C1 segment of cervical spinal cord (tissue), 14 donors: ENCODE measurements at places on chromosomes 16 and 17.

- peak; percentile 37 for DNase-seq
Measured at GRCh38 chr17:57257895-57258851, 1.9 kb downstream of the MSI2 start.

- no peak for DNase-seq
Measured at GRCh38 chr16:48907906-48908634, 298.1 kb upstream of the N4BP1 start.

- no peak for DNase-seq
Measured at GRCh38 chr17:63842173-63842539, 329 bp downstream of the SMARCD2 start.

DNA sequence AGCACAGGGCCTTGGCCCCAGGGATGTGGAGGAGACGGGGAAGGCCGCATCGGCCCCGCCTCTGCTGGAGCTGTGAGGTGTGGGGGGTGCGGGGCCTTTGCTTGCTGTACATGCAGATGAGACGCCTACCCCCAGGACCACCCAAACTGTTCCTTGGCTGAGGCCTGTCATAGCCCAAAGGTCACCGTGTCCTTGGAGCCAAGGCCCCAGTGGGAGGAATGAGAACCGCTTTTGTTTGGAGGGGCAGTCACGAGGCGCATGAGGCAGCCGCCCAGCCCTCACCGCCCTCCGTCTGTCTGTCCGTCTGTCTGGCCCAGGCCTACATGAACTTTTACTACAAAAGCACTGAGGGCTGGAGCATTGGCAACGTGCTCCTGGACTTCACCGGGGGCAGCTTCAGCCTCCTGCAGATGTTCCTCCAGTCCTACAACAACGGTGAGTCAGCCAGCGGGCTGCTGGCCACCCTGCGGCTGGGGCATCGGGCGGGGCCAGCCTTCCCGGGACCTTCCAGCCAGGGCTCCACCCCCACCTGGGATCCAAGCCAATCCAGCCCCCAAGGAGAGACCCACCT is 8.8 kb downstream of the TAX1BP3 start:
- DNase-seq: no peak

DNA sequence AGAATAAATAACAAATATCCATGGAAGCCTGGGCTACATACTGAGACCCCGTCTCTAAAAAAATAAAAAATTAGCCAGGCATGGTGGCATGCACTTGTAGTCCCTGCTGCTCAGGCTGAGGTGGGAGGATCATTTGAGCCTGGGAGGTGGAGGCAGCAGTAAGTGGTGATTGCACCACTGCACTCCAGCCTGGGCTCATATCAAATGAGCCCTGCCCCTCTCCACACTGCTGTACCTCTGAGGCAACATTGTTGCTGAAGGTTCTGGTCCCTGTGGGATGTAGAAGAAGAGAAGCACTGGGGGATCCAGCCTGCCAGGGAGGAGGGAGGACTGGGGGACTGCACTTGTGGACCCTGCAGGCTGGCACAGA is 11.4 kb upstream of the ARHGAP23 start:
- DNase-seq: no peak

GRCh38 chr17:77963441-77963840 is 4.9 kb downstream of the TNRC6C start:
- no peak for DNase-seq

- DNase-seq: no peak
Measured at GRCh38 chr16:9015489-9015888, 51.8 kb upstream of the USP7 start.

DNA sequence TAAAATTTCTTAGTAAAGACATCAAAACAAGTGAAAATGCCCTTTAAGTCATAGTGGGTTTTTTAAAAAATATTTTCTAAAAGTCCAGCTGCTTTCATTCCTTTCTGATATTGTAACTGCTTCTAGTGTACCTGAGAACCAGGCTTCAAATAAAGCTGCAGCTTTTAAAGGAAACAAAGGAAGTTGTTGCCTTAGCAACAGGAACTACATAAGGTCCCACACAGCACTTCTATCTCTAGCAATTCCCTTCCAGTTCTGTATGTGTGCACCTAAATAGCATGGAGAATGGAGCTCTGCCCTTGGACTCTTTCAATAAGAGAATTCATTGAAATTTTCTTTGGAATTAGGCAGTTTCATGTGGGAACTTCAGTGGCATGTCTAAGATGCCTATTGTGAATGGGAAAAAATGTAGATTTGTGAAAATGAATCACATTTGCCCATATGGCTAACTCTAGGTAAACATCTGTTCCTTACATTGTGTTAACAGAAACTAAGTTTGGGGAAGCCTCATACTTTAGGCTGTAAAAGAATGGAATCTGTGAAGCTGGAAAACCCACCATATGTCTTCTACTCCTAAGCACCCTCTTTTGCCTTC is 206.4 kb downstream of the KIF2B start:
- DNase-seq: no peak

GRCh38 chr16:53836142-53836541 is 132.2 kb downstream of the FTO start:
- DNase-seq: no peak

- DNase-seq: no peak
Measured at GRCh38 chr17:17514361-17514992, 18.3 kb upstream of the RASD1 start.

GRCh38 chr17:44915862-44916780 is 821 bp upstream of the GFAP start:
- DNase-seq: peak; percentile 86

DNA sequence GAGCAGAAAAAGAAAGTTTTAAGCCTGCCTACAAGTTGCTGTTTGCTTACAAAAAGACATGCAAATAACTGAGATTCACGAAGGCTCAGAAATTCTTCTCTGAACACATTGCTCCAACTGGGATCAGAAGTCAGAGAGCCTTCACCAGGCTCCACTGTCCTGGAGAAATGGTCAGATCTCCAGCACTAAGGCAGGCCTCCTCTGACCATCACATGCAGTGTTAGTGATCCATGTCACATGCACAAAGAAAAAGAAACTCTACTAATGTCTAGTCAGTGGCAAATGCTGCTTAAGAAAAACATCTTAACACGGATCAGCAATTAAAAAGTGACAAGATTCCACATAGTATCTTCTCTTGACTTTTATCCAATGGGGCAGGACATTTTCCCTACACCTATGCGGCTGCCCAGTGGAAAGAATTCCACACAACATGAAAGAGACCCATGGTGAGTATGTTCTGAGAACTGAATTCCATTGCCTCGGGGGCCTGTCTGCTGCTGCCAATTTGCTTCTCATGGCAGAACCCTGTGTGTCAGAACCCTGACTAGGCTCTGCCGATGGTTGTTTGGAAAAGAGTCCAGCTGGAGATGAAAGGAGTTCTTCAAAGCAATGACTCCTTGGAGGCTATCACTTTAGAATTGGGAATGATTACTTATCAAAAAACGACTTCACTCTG is 96.6 kb downstream of the HIC1 start:
- DNase-seq: no peak

GRCh38 chr17:67265436-67266019 is 20.5 kb upstream of the HELZ start:
- DNase-seq: no peak
